ENCODE measurements at places on chromosomes 2 and 18.

- DNase-seq: no peak
- H3K27me3 ChIP-seq: peaks cover 1% of the 10 kb centered on the region
- H3K4me1 ChIP-seq: no peaks in the 10 kb centered on the region
- no peaks in the 10 kb centered on the region for H3K36me3 ChIP-seq
Measured at GRCh38 chr2:121969166-121969565, 213.7 kb downstream of the TSN start.

DNA sequence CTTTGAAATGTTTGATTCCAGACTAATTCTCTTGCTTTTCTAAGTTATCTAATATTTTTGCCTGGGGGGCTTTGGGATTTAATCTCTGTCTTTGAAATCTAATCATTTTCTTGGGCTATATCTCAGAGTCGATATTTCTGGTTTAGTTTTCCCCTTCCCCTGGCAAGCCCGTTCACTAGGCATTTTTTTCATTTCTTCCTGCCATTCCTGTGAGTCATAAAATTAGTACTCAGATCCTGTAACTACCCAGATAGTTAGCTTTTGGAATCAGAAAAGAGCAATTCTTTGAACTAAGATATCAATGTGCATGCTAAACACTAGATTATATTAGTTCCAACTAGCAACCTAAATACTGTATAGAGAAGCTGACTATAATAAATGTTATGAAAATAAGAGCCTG is 29.4 kb upstream of the RNF149 start:
- no peak for DNase-seq
- no peak overlapping the region for H3K27ac ChIP-seq
- H3K4me3 ChIP-seq: no peak overlapping the region
- H3K27me3 ChIP-seq: no peaks in the 10 kb centered on the region

DNA sequence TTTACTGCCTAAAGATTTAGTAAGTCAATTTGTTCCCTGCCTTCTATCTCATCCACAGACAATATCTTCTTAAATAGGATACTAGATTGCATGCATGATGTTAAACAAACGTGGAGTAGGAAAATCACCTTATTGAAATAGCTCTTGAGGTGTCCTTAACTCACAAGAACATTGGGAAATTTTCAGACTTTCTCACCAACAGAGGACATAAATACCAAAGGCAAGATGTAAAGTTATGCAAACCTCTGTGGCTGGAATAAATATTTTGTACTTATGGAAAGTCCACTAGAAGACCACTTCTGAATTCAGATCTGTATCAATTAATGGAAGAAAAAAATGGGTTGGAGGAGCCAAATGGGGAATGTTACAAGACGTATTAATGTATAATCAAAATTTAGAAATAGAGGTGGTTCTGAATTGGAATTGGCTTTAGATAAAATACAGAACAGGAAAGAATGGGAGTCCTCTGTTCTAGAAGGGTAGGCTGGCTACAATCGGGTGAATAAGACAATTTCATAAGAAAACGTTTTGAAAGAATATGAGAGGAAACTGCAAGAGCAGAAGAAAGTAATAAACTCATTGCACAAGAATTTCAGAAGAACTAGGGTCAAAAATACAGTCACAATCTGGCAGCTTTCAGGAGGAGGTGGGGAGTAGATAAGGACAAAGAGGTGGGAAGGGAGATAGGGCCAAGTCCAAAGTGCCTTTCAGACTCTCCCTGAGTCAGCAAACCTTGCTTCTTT is 69.3 kb upstream of the FN1 start:
- H3K4me3 ChIP-seq: no peak overlapping the region
- H3K27me3 ChIP-seq: peaks cover 4% of the 10 kb centered on the region
- no peaks in the 10 kb centered on the region for H3K4me1 ChIP-seq
- no peaks in the 10 kb centered on the region for H3K36me3 ChIP-seq

- no peak within 1 kb of the TSS for H3K27ac ChIP-seq
- DNase-seq: no peak
- H3K4me3 ChIP-seq: no peak within 1 kb of the TSS
- peaks cover 8% of the 10 kb centered on the region for H3K4me1 ChIP-seq
- H3K27me3 ChIP-seq: peaks cover 4% of the 10 kb centered on the region
Measured at GRCh38 chr2:31414601-31415241, at the start of gene XDH. XDH (minus strand) TSS chr2:31414742; CDS start chr2:31414666, 76 bp downstream.

DNA sequence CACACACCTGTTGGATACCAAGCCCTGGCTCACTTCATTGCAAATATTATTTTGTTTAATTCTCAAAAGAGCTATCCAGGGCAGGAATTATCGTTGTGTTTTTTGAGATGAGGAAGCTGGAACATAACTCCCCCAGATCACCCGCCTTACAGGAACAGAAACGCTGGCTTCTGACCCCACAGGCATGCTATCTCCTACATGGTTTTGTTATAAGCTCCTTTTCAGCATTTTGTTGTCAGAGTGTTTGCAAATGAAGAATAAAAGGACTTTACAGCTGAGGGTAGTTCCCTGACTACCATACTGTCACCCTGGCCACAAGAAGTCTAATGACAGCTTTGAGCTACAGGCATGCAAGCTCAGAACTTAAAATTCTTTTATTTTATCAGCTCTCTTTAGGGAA is 62.0 kb upstream of the MRPS9 start:
- H3K4me1 ChIP-seq: peaks cover 6% of the 10 kb centered on the region
- no peak overlapping the region for H3K27ac ChIP-seq
- no peaks in the 10 kb centered on the region for H3K36me3 ChIP-seq
- no peak overlapping the region for H3K4me3 ChIP-seq
- H3K27me3 ChIP-seq: no peaks in the 10 kb centered on the region

DNA sequence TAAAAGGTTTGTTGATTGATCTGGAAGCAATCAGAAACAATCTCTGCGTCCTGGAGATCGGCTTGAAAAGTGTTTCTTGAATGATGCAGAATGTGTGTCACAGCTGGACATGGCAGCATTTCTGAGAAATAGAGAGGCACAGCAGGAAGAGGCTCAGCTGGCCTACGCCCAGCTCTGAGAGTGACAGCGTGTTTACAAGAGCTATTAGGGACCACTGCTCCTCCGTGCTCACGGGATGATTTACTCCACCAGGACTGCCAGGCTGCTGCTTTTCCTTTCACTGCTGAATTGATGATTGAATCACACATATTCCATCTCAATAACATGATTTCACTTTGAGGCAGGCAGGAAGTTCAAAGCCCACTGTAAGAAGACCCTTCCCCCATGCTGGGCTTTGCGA is 62.8 kb downstream of the GALNT14 start:
- no peaks in the 10 kb centered on the region for H3K4me1 ChIP-seq
- H3K36me3 ChIP-seq: no peaks in the 10 kb centered on the region
- H3K27ac ChIP-seq: no peak overlapping the region
- no peak overlapping the region for H3K4me3 ChIP-seq

DNA sequence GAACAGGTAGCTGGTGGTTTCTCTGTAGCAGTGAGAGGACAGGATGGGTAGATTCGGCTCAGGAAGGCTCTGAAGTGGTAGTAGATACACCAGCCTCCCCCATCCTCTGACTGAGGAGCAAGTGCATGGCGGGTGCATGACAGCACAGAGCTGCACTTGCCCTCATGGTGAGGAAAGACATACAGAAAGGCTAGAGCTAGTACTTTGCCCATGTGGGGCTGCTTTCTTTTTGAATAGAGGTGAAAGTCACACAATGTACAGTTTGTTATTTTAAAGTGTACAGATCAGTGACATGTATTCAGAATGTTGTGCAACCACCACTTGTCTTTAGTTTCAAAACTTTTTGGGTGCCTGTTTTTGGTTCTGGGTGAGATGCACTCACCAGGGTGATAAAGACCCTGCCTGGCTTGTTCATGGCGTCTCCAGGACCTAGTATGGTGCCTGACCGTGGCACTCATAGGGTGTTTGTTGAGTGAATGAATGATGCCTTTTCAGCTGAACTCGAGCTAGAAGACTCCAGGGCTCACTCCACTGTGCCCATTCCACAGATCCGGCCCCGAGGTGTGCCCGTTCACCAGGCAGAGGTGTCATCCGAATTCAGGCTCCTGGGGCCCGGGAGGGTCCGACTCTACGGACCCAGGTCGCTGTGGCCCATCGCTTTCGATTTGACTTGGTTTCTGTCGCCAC is 421 bp upstream of the VAMP5 start:
- peak; percentile 62 for DNase-seq
- peaks cover 52% of the 10 kb centered on the region for H3K4me1 ChIP-seq
- H3K36me3 ChIP-seq: peaks cover 22% of the 10 kb centered on the region
- peak overlapping the region; percentile 90 for H3K27ac ChIP-seq
- H3K4me3 ChIP-seq: peak overlapping the region; percentile 81
- no peaks in the 10 kb centered on the region for H3K27me3 ChIP-seq

DNA sequence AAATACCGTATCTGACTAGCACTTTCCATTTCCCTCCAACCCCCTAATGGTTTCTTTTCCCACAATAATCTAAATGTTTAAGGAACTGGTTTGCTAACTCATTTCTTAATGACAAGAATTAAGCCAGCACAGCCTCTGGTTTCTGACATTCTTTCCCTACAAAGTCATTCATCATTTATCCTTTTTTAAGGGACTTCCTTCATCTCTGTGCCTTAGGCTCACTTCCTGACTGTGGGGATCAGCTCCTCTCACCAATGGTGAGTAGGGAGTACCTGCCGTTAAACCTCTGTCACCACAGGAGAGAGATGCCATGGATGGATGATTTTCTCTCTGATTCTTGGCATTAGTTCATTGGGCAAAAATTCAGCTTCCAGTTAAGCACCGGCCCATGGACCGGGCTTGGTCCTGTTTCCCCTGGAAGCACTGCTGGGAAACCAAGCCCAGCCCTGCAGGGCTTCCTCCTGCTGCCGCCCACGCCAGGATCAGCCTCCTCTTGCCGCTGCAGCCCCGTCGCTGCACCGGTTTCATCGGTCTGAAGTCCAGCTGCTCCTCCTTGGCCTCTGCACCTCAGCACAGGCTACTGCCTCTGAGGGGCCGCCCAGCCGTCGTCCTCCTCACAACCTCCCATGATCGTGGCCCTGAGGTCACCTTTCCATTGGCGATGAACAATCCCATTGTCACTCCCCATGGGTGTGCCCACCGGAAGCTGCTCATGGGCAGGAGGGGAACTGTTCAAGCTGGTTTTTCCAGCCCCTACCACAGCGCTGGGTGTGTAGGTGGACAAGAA is 64.0 kb upstream of the ZNF516 start:
- peaks cover 15% of the 10 kb centered on the region for H3K27me3 ChIP-seq
- no peak overlapping the region for H3K27ac ChIP-seq
- H3K36me3 ChIP-seq: no peaks in the 10 kb centered on the region
- DNase-seq: no peak
- H3K4me1 ChIP-seq: no peaks in the 10 kb centered on the region

DNA sequence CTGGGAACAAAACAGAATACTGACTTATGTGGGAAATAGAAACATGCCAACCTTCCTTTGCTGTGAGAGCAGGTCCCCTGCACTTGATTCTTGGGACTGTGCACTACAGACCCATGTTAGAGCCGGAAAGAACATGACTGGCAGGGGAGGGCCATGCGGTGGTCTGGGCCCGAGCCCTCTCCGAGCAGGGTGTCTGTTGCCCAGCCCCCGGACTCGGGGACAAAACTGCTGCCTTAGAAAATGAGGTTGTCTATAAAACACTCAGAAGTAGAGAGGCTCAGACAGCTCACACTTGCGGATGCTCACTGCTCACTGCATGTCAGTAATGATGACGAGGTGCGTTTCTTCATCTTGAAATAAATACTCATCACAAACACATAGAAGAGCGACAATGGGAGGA is 270.7 kb upstream of the HDAC4 start:
- H3K4me3 ChIP-seq: no peak overlapping the region
- H3K27me3 ChIP-seq: no peaks in the 10 kb centered on the region
- H3K27ac ChIP-seq: no peak overlapping the region
- no peak for DNase-seq
- no peaks in the 10 kb centered on the region for H3K36me3 ChIP-seq

- no peak overlapping the region for H3K27ac ChIP-seq
- DNase-seq: no peak
- H3K27me3 ChIP-seq: no peaks in the 10 kb centered on the region
- H3K4me3 ChIP-seq: no peak overlapping the region
- peaks cover 24% of the 10 kb centered on the region for H3K4me1 ChIP-seq
- peaks cover 39% of the 10 kb centered on the region for H3K36me3 ChIP-seq
Measured at GRCh38 chr2:85844486-85844885, 44.3 kb downstream of the ST3GAL5 start.

DNA sequence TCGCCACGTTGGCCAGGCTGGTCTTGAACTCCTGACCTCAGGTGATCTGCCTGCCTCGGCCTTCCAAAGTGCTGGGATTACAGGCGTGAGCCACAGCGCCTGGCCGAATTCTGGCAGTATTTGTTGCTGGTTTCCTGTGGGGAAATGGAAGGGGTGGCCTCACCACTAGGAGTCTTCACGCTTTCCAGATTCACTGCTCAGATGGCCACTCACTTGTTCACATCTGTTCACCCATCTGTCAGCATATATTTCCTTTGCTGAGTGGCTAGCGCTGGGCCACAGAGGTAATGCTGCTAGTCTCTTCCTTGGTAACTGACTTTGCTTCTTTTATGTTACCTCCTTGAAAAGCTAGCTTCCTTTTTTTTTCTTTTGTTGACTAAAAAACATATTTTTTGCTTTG is 27.2 kb downstream of the TMEM177 start:
- H3K27me3 ChIP-seq: no peaks in the 10 kb centered on the region
- DNase-seq: no peak
- H3K4me3 ChIP-seq: no peak overlapping the region
- H3K27ac ChIP-seq: no peak overlapping the region
- no peaks in the 10 kb centered on the region for H3K36me3 ChIP-seq
- peaks cover 8% of the 10 kb centered on the region for H3K4me1 ChIP-seq

- H3K27me3 ChIP-seq: no peaks in the 10 kb centered on the region
- peaks cover 92% of the 10 kb centered on the region for H3K36me3 ChIP-seq
- no peak for DNase-seq
- peaks cover 3% of the 10 kb centered on the region for H3K4me1 ChIP-seq
Measured at GRCh38 chr2:233845301-233846060, 8.9 kb downstream of the HJURP start.

DNA sequence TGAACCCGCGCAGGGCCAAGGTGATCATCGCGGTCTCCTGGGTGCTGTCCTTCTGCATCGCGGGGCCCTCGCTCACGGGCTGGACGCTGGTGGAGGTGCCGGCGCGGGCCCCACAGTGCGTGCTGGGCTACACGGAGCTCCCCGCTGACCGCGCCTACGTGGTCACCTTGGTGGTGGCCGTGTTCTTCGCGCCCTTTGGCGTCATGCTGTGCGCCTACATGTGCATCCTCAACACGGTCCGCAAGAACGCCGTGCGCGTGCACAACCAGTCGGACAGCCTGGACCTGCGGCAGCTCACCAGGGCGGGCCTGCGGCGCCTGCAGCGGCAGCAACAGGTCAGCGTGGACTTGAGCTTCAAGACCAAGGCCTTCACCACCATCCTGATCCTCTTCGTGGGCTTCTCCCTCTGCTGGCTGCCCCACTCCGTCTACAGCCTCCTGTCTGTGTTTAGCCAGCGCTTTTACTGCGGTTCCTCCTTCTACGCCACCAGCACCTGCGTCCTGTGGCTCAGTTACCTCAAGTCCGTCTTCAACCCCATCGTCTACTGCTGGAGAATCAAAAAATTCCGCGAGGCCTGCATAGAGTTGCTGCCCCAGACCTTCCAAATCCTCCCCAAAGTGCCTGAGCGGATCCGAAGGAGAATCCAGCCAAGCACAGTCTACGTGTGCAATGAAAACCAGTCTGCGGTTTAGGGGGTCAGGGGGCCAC is 897 bp downstream of the GPR45 start:
- H3K4me1 ChIP-seq: no peaks in the 10 kb centered on the region
- no peak for DNase-seq
- H3K27me3 ChIP-seq: no peaks in the 10 kb centered on the region
- no peak overlapping the region for H3K27ac ChIP-seq
- no peak overlapping the region for H3K4me3 ChIP-seq

- peaks cover 81% of the 10 kb centered on the region for H3K27me3 ChIP-seq
- peaks cover 49% of the 10 kb centered on the region for H3K4me1 ChIP-seq
- H3K36me3 ChIP-seq: peaks cover 4% of the 10 kb centered on the region
- peak overlapping the region; percentile 56 for H3K4me3 ChIP-seq
- H3K27ac ChIP-seq: no peak overlapping the region
Measured at GRCh38 chr18:57437766-57438671, 2.8 kb downstream of the ONECUT2 start.
